ENCODE measurements at places on chromosomes 6 and 20.

DNA sequence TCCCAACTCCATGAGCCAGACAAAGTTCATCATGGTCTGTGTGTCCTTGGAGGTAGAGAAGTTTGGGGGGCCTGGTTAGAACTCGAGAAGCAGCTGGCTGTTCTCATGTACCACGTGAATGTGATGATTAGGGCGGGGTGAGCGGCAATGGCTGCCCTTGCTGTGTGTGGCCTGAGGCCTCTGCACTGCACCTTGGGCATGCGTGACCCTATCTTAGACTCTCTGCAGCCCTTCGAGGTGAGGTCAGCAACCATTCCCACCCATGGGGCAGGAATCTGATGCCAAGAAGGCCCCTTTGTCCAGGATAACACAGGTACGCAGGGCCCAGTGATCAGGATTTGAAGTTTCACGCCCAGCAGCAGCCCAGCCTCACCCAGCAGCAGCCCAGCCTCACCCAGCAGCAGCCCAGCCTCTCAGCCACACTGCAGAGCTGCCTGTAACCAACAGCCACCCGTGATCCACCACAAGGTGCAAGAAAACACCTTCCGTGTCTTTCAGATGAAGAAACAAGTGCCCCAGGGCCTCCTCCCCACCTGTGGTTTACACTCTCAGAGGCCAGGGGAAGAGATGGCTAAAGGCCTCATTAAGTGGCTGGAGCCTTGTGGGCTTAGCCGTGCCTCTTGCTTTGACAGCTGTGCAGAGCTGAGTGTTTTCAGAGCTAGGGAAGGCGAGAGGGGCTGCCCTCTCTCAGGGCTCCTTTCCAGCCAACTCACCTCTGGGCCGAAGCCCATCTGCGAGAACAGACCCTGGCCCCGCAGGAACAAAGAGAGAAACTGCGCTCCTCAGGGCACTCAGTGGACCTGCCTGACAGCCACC is 195.2 kb upstream of the CDH4 start:
- no peak for DNase-seq

DNA sequence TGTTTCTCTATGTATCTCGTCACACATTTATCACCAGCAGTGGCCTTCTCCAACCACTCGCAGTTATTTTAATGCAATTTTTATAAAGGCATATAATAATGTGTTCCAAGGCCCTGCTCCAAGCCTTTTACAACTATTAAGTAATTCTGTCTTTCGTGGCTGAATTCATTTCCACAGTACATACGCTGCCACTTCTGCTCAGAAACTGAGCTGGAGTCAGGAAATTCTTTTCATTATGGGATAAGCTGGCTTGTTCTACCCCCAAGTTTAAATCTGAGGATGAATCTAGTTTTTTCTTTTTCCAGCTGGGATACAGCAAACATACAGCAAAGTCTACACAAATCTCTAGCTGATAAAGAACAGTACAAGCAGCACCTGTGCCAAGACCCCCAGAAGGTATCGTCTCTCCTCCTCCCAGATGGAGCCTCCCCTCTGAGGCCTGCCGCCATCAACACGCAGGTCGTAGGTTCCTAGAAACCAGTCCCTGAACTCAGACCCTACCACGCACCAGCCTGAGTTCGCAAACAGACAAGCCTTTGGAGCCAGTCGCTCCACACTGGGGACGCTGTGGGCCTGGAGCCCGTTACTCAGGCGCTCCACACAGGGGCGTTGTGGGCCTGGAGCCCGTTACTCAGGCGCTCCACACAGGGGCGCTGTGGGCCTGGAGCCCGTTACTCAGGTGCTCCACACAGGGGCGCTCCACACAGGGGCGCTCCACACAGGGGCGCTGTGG is 263.5 kb downstream of the THBS2 start:
- DNase-seq: no peak

DNA sequence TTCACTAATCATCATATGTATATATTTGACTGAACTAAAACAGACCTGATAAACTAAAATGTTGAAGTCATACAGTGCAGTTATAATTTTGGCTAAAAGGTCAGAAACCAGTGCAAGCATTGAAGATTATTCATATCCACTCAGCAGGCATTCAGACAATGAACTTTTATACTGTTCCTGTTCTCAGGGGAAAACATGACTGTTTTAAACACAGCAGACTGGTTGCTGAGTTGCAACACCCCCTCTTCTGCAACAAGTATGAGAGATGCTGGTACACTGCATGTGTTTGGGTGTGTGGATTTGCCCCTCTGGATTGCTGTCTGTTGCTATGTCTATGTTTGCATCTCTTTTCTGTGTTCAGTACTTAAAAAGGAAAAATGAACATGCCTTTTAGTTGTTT is 206.8 kb downstream of the EYA4 start:
- no peak for DNase-seq

GRCh38 chr20:14538433-14538832 is 201.0 kb upstream of the FLRT3 start:
- no peak for DNase-seq

DNA sequence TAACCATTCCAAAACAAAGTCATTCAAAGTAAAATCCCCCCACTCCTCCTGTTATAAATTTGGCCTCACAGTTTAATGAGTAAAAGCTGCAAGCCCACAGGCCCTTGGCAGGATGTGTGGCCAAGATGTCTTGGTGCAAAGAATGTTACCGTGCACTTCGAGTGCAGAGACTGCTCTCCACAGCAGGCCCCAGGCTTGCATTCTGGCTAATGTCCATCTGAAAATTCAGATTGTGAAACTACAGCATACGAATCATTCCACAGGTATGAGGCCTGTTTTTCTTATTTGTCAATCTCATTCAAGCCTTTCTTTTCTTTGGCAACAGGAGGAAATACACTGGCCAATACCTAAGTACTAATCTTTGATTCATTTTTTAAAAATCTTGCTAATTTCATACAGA is 7.1 kb downstream of the RPS6KA2 start:
- DNase-seq: no peak

GRCh38 chr20:31969991-31970390 is 2.0 kb downstream of the XKR7 start:
- no peak for DNase-seq

DNA sequence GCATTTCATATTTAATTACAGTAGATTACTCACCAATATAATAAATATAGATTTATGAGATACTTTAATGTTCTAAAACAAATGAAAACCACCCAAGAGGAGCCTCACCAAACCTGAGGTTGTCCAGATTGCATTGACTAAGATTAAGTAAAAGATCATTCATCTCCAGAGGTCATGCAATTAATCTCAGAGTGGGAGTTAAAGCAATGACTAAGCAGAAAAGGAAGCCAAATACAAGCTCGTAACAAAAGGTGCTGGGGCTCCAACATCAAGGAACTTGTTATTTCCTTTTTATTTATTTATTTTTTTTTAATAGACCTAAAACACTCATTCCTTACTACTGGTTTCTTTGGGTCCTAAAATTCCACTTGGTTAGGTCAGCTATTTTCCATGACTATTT is 57.7 kb downstream of the RSPO3 start:
- no peak for DNase-seq

DNA sequence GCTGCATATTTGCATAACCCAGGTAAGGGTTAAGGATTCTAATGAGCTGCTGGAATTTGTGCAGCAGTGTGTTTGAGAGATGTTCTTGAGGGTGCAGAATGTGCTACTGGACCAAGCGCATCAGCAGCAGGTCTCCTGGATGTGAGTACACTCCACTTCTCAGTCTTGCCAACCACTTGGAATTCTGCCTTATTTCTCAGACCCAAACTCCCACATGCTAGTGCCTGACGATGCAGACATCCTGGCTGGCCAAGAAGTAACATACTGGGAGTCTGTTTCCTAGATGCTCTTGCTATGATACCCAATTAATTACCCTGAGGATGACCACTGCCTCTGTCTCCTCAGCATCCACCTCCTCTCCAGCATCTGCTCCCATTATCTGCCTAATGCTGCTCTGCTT is 186.6 kb downstream of the MOXD1 start:
- DNase-seq: no peak

- no peak for DNase-seq
These were observed 72.3 kb downstream of the SLC16A10 start for GRCh38 chr6:111159633-111160032.

DNA sequence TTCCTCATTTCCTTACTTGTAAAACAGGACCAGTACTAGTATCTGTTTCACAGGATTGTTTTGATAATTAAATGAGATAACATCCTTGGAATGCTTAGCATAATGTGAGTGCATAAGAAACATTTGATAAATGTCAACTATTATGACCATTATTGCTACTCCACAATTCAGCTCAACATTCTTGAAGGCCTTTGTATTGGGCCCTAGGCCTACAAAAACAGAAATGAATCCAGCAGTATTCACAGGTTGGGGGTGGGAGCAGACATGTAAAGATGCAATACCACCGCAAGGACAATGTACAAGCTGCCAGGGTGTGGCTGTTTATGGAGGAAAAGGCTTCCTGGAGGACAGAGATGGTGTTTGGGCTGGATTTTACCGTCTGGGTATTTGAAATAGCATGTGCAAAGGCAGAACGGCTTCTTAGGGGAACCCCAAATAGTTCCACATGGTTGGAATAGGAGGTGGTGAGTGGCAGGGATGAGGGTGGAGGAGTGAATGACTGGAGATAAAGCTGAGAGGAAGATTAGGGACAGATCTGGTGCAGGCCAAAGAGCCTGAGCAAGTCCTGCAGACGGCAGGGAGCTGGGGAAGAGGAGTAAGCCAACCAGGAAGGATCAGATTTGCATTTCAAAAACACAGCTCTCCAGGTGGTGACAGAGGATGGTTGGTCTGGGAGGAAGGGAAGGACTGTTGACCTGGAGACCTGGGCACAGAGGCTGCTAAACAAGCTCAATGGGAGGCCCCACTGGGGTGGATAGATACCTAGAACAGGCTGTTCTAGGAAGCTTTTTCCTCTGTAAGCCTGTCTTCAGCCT is 57.0 kb upstream of the EPB41L1 start:
- DNase-seq: no peak

- DNase-seq: no peak
These were observed 336.0 kb downstream of the RFPL4B start for GRCh38 chr6:112683106-112683505.

DNA sequence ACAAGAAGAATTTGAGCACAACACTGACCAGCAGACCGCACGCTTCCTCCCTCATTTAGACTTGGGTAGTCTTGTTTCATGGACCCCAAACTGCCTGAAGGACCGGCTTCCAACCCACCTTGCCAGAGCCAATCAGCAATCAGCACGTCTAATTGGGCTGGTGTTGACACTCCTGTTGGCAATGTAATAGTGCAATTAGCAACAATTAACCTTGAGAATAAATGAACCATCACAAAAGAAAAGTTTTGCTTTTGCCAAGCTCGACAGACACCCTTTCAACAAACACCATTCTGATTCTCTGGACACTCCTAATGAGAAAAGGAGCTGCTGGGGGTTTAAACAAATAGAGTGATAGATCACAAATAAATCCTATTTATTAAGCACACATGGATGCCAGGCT is 61.0 kb downstream of the EDN3 start:
- no peak for DNase-seq

DNA sequence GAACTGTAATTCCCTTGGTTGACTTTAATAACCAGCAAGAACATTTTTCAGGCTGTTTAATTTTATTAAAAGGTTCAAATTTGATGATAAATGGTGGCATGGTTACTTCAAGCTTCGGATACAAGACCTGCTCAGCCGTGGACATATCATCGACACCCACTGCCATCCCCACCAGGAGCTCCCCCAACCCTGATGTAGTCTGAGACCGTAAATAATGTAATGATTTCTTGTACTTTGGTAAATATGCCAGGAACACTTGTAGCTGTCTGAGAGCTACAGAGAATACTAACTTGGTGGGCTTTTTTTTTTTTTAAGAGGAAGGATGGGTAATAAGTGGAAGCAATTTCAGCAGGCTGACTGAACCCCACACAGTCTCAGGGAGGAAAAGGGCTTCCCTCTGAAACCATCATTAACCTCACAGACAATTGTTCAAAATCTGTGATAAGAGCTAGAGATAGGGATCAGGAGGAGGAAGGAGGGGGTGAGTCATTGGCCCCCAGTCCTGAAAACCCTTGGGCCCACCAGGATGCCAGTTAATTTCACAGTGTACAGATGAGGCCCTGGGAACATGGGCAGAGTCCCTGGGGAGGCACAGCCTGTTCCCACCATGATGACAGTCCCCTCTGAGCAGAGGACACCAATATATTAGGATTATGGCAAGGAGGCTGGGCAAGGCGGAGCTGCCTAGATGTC is 56.0 kb downstream of the APCDD1L start:
- no peak for DNase-seq

- no peak for DNase-seq
These were observed 759.7 kb downstream of the HDGFL1 start for GRCh38 chr6:23329086-23329485.

GRCh38 chr6:120373185-120373584 is 961.1 kb downstream of the TBC1D32 start:
- no peak for DNase-seq

DNA sequence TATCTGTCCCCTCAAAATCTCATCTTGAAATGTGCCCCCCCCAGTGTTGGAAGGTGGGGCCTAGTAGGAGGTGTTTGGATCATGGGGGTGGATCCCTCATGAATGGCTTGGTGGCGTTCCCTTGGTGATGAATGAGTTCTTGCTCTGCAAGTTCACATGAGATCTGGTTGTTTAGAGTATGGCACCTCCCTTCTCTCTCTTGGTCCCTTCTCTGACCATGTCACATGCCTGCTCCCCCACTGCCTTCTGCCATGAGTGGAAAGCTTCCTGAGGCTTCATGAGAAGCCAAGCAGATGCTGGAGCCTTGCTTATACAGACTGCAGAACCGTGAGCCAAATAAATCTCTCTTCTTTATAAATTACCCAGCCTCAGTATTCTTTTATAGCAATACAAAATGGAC is 70.9 kb downstream of the MAN1A1 start:
- no peak for DNase-seq

DNA sequence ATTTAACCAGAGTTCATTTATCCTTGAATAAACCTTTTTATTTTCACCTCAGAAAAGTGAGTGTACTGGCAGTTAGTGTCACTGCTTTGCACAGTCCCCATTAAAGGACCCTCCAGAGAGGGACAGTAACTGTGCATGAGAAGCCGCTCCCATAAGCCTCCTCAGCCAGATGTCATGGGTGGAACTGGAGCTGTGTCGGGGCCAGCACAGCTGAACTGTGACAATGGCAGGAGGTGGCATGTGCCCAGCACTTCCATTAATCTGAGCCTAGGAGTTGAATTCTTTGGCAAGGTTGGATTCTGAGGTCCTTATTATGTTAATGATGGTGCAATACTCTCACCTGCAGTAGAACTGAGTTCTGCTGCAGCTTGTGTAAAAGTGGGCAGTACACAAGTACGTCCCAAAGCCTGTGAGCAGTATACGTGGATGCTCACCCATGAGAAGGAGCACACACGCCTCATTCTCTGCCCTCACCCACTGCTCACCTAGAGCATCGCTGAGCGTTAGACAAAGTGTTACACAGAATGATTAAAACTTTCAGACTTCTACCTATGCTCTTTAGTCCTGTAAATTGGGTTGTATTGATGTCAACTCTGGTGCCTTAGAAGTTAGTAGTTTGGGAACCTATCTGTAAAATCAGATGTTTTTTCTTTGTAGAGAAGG is 11.9 kb upstream of the CSE1L start:
- no peak for DNase-seq

GRCh38 chr20:59435518-59435917 is 135.1 kb downstream of the EDN3 start:
- DNase-seq: no peak

All from cortex of kidney (tissue), 1 donor.